Choroid plexus epithelial cell (primary cell): ENCODE measurements at places on chromosomes 4 and X.

GRCh38 chr4:188341428-188341827 is 202.2 kb downstream of the TRIML1 start:
- no peak for DNase-seq

DNA sequence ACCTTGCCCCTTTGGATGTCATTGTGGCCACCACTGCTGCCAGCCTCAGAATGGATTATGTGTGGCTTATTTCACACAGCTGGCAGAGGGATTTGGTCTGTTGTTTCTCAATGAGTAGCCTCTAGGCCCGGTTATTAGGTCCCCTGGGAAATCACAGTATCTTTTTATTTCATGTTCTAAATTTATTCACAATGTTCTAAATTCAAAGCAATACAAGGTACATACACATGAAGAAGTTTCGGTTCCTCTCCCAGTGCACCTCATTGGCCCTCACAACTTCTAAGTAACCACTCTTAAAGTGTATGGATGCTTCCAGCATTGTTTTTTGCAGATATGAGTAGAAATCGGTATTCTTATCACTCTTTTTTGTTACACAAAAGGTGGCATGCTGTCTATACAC is 262.7 kb downstream of the RCHY1 start:
- DNase-seq = no peak

DNA sequence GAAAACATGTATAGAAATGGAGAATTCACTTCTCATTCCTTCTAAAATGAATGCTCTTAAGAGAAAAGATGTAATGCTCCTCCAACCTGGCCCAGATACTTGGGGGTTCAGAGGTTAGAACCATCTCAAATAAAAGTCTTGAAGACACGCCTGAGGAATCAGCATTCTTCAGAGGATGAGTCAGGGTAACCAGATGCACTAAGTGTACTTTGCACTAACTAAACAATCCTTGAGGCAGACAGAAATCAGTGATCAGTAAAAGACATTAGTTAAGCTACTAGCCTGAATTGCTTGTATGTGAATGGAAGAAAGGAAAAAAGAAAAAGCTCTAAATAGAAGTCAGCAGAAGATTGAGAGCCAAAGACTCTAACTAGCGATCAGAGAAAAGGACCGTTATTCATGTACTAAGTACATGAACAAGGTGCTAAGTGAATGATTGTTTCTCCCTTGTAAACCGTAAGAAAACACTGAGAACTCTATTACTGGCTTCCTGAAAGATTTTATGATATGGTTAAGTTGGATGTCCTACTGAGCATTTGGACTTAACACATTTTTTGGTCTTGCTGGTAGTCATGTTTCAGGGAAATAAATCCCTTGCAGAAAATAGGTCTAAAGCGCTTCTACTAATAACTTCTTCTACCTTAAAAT is 738.3 kb downstream of the STPG2 start:
- no peak for DNase-seq

DNA sequence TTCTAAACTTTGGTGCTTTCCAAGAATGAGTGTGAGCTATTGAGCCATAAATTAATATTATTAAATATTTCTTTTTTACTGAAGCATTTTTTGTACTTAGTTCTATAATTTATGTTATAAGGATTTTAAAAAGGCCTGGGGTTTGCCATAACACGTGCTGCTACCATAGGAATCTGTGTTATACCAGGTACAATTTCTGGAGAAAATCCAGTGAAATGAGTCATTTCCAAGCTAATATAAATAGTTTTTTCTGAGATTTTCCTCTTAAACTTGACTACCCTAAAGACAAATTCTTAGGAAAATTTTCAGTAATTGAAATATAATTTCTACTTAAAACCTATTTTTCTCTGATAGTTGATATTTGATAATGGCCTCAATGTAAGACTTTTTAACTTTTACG is 130.8 kb downstream of the TLL1 start:
- DNase-seq = peak; percentile 11

GRCh38 chr4:5465956-5466355 is 242.4 kb downstream of the EVC2 start:
- no peak for DNase-seq

- DNase-seq = peak; percentile 35
These were observed 406.5 kb downstream of the RPA4 start for GRCh38 chrX:97290199-97290598.

- no peak for DNase-seq
These were observed 259.8 kb downstream of the NR3C2 start for GRCh38 chr4:148182230-148182911.

- DNase-seq = peak; percentile 40
These were observed 31.9 kb downstream of the RHOH start for GRCh38 chr4:40228497-40229365.

GRCh38 chrX:34381241-34381640 is 249.1 kb upstream of the FAM47A start:
- peak; percentile 3 for DNase-seq

DNA sequence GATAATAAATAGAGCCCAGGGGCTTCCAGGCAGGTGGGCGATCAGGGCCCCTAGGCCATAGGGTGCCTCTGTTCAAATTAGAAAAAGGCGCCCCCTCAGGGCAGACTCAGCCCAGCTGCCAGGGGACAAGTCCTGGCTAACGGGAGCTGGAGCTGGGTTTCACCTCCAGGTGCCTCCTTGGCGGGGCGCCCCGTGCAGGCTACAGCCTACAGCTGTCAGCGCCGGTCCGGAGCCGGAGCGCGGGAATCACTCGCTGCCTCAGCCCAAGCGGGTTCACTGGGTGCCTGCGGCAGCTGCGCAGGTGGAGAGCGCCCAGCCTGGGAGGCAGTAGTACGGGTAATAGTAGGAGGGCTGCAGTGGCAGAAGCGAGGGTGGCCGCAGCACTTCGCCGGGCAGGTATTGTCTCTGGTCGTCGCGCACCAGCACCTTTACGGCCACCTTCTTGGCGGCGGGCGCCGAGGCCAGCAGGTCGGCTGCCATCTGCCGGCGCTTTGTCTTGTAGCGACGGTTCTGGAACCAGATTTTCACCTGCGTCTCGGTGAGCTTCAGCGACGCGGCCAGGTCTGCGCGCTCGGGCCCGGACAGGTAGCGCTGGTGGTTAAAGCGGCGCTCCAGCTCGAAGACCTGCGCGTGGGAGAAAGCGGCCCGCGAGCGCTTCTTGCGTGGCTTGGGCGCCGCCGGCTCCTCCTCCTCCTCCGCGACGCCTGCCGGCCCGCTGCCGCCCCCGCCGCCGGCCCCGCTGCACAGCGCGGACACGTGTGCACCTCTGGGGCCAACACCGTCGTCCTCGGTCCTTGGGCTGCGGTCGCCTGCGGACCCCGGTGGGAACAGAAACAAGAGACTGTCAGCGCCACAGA is 2.4 kb downstream of the NKX3-2 start:
- DNase-seq = no peak

DNA sequence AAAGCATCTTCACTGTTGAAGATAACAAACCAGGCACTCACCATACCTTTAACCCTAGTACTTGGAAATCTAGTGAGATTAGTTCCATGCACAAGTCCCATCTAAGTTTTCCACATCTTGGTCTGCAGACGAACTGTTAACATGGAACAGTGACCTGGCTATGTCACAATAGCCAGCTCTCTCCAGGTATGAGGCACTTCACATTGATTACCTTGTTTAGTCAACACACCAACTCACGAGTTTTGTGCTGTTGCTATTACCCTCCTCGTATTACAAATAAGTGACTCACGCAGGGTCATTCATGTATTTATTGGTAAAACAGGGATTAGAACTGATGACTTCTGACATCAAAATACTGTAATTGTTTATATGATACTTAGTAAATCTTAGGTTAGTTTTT is 36.4 kb upstream of the FRAS1 start:
- no peak for DNase-seq

DNA sequence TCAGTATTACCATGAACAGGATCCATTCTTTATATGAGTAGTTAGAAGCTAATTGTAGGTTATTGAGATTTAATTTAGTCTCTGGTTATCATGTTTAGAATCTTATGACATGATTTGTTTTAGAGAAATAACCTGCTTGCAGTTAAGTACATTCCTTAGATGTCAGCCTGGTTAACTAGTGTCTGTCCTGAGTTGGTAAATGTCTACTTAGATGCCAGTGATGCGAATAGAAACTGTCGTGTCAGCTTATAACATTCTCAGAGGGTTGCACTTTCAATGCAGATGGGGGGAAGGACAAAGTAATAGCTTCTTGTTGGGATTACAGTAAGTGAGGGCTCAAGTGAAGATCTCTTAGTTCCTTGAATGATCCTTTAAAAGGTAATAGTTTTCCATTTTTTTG is 227.8 kb upstream of the SPRY1 start:
- DNase-seq = peak; percentile 12

DNA sequence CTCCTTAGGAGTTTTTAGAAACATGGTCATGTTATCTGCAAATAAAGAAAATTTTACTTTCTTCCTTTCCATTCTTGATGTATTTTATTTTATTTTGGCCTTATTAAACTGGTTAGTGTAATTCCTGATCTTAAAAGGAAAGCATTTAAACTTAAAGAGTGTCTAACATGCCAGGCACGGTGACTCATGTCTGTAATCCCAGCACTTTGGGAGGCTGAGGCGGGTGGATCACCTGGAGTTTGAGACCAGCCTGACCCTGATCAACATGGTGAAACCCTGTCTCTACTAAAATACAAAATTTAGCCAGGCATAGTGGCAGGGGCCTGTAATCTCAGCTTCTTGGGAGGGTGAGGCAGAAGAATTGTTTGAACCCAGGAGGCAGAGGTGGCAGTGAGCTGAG is 281.3 kb downstream of the PTTG2 start:
- no peak for DNase-seq

GRCh38 chr4:149322203-149322602 is 493.4 kb downstream of the IQCM start:
- DNase-seq = no peak

- DNase-seq = no peak
These were observed 59.4 kb downstream of the QRFPR start for GRCh38 chr4:121321466-121321865.

- DNase-seq = no peak
These were observed 199.0 kb upstream of the LEF1 start for GRCh38 chr4:108367751-108368150.

DNA sequence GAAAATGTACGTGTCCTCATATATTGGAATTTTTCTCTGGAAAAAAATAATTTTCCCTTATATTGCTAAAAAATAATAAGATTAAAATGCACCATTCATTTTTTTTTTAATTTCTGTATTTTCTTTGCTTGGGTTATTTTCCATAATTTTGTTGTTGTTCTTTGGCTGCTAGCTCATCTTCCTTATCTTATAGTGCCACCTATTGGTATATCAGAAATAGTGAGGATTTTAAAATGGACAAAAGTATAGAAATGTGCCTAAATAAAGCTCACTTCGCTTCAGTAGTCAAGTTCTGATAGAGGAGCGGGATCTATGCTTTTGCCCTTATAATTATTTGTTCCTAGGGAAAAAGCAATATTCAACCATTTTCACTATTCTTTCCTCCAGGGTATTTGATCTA is 134.8 kb downstream of the NAP1L3 start:
- DNase-seq = no peak

DNA sequence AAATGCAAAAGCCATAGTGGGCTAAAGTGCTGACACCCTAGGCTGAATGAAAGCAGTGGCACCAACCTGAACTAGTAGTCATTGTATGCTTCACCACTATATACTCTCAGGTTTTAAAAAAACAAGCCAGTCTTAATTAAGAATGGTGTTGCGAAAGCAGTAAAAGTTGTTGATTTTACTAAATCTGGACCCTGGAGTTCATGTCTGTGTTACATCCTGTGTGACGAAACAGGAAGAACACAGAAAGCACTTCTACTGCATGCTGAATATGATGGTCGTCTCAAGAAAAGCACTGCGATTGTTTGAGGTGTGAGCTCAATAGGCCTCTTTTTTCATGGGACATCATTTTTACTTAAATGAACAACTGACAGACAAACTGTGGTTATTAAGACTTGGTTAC is 24.2 kb upstream of the GDPD2 start:
- peak; percentile 57 for DNase-seq

- no peak for DNase-seq
These were observed 186.3 kb upstream of the FGF13 start for GRCh38 chrX:138897621-138898492.
